ENCODE measurements at places on chromosomes 6 and 20. TPM values are rescaled to one million over a fixed set of nuclear protein-coding genes. Genes with fewer than 3 reads are reported as not detected.

The TPD52L1 gene
- polyA plus RNA-seq, result 10.9 TPM

GRCh38 chr20:33490934-33491656 lies 1.2 kb downstream of the CBFA2T2 start:
- no peak for DNase-seq

The C6orf163 gene
- polyA plus RNA-seq, result 0.57 TPM

- no peak for DNase-seq
These were observed 177.0 kb upstream of the SNX9 start for GRCh38 chr6:157646012-157646411.

The MEP1A gene
- polyA plus RNA-seq, result not detected

The ERVFRD-1 gene
- polyA plus RNA-seq, result not detected

DNA sequence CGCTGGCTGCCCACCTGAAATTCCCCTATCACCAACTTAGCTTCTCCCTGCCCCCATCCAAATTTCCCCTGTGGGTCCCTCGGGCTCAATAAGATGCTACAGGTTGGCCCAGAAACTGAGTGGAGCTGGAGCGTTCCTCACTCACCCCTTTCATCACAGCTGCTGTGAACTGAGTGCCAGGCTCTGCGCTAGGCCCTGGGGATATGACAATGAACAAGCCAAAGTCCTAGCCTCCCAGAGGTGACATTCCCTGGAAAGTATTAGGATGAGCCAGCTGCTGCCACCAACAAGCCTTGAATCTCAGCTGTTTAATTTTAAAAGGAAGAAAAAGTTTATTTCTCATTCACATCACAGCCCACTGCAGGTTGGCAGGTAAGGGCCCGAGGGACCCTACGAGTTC lies 86.6 kb upstream of the EYA2 start:
- DNase-seq, result no peak

GRCh38 chr6:38584731-38585130 lies 55.0 kb downstream of the BTBD9 start:
- DNase-seq, result no peak

GRCh38 chr6:9961646-9962045 lies 453.2 kb downstream of the TFAP2A start:
- no peak for DNase-seq

The SCAF8 gene
- 29.2 TPM for polyA plus RNA-seq

The DCBLD1 gene
- polyA plus RNA-seq, result 14.9 TPM

The UNC93A gene
- not detected for polyA plus RNA-seq

DNA sequence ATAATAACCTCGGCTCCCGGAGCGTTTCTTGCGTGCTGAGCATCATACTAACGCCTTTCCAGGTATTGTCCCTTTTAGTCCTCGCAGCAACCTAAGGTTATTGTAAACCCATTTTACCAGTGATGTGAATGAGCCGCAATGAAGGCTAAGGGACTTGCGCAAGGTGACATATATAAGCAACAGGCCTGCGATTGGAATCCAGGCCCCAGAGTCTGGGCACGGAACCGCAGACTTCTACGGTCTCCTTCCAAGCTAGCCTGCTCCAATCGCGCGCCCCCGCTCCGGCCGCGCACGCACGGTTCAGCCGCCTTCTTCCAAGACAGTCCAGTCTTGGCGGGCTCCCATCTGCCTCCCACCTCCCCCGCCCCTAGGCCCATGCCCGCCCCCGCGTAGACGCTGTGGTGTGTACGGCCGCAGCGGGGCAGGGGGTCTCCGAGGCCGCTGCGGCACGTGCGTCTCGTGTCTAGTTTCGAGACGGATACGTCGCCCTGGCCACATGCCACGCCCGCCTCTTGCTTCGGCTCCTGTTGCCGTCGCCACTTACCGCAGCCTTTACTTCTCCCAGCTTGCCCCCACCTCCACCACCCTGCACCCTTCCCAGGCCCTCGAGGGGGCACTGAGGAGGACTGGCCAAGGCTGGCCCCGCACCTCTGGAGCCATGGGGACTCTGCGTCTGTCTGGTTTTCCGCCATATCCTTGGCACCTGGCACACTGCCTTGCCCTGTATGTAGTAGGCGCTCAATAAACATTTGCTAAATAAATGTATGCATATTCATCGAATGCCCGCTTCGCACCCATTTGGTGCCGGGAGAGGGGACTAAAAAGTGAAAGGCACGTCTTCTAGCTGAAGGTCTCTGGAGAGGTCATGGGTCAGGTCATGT lies 855 bp upstream of the GFOD1 start:
- DNase-seq, result no peak

DNA sequence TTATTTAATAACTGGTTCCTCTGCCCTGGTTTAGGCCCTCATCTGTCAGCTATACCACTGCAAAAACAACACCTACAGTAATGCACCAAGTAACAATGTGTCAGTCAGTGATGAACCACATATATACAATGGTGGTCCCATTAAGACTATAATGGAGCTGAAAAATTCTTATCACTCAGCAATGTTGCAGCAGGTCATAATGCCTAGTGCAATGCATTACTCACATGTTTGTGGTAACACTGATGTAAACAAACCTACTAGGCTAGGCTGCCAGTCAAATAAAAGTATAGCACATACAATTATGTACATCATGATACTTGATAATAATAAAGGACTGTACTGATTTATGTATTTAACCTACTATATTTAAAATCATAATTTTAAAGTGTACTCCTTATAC lies 31.3 kb downstream of the RARS2 start:
- DNase-seq, result no peak

The NEURL2 gene
- 1.1 TPM for polyA plus RNA-seq
